ENCODE measurements at places on chromosomes 11 and 22.

DNA sequence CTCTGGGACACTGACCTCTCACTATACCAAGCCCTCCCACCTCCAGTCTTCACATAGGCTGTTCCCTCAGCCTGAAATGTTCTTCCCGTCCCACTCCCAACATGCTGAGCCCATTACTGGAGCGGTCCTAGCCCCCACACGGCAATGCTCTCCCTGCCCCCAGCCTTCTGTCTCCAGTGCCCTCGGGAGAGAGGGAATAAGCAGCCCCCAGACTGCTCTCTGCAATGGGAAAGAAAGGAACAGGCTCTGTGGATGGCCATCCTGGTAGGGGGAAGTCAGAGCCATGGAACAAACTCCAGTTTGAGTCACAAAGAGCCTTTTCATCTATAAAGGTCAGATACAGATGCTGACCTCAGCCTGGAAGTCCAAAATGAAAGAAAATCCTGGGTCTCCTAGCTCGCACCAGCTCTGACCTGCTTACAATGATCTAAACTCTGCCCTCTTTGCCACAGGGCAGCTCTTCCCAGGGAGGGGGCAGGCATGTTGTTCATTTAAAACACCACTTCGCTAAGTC is 62.6 kb downstream of the FLRT1 start:
- DNase-seq, result no peak

GRCh38 chr22:19497245-19497644 is 17.5 kb downstream of the CDC45 start:
- no peak for DNase-seq

DNA sequence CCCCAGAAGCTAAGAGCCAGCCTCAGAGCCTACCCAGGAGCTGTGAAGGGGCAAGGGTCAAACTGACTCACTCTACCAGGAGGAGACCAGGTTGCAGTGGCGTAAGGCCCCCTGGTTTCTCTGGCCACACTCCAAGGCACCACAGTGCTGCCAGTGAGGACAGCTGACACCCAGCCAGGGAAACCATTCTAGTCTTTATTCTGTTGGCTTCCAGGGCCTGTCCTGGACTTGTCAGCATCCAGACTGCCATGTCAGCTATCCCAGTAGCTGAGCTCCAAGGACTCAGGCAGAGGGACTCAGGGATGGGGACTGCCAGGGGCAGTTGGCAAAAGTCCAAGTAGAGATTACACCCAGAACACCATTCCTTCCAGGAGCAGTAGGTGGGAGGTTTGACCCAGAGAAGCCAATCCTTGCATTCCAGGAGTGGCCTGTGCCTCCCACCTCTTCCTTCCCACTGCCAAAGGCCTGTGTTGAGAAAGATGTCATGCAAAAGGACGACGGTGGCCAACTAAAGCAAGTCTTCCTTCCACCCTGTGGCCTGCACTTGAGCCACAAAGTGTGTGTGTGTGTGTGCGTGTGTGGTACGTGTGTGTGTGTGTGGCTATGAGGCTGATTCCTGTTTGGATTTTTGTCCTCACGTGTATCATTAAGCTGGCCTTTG is 3.6 kb upstream of the MAPK8IP1 start:
- DNase-seq, result no peak

DNA sequence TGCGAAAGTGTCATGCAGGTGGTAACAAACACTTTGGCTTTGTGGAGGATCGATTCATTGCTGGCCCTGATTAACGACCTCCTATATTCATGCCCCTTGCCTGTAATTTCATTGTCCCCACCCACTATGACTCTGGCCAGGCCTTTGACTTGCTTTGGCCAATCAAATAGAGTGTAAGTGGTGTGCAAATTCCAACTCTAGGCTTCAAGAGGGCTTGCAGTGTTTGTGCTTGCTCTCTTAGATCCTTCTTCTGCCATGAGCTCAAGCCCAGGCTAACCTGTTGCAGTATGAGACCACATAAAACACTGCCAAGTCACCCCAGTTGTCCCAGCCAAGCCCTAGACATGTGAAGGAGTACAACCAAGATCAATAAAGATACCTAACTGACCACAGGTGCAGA is 48.0 kb downstream of the RCN1 start:
- no peak for DNase-seq

DNA sequence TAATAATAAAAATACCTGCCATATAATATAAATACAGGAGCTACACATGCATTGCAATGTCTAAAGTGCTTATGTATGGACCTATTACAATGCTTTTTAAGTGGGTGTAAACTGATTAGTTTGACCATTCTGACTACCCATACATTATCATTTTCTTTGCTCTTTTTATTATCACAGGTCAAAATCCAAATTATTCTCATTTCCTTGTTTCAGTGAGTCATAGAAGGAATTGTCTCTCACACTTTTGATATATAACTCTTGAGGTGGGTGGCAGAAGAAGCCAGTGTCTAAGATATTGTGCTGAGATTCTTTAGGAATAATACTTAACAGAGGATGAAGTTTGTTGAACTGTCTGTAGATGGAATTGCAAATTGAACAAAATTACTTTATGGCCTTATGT is 35.6 kb downstream of the GAS2 start:
- DNase-seq, result no peak

DNA sequence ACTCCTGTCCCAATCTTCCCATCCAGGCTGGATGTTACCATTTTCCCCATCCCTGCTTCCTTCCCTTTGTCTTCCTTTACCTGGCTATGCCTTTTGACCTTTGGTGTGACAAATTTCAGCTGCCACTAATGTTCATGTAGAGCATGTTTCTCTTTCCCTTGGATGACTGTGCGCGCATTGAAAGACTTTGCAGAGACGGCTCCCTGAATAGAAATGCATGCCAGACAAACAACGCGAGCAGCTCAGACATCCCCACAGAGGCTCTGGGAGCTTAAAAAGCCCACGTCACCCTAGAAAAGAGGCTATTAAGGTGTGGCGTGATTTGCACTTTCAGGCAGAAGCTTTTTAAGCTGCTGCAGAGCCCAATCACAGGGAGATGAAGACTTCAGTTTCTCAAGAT is 202.0 kb downstream of the NTM start:
- DNase-seq, result no peak

DNA sequence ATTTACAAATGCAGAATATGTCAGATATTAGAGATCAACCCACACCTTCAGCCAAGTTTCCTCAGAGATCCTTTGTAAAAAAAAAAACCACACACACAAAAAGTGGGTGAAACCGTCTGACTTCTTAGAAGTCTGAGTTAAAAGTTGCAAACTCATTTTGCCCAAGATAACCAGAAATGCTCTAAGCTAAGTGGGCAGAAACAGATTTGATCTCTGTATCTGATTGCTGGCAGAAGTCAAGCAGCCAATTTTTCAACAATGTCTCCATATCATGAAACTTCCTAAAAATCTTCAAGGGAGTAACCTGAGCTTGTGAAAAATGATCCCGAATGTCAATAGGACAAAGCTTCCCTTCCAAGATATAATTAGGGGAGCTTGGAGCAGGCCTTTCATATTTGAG is 28.6 kb upstream of the ATXN10 start:
- DNase-seq, result no peak

DNA sequence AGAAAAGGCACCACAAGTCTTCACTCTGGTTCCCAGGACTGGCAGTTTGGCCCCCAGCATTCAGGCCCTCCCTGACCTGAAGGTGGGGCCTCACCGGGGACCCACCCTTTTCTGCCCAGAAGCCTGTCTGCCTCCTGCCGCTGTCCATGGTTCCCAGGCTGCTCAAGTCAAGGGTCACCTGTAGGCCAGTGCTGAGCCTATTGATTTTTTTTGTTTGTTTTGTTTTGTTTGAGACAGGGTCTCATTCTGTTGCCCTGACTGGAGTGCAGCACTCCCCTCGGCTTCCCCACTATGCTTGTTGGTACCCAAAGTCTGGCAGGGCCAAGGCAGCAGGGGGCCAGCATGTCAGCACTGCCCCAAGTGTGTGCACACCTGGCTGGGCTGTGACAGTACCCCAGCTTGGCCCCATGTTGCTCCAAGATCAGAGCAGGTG is 11.0 kb upstream of the MED17 start:
- DNase-seq, result no peak

- no peak for DNase-seq
Observed at GRCh38 chr11:98155696-98156095, 865.1 kb upstream of the CNTN5 start.

DNA sequence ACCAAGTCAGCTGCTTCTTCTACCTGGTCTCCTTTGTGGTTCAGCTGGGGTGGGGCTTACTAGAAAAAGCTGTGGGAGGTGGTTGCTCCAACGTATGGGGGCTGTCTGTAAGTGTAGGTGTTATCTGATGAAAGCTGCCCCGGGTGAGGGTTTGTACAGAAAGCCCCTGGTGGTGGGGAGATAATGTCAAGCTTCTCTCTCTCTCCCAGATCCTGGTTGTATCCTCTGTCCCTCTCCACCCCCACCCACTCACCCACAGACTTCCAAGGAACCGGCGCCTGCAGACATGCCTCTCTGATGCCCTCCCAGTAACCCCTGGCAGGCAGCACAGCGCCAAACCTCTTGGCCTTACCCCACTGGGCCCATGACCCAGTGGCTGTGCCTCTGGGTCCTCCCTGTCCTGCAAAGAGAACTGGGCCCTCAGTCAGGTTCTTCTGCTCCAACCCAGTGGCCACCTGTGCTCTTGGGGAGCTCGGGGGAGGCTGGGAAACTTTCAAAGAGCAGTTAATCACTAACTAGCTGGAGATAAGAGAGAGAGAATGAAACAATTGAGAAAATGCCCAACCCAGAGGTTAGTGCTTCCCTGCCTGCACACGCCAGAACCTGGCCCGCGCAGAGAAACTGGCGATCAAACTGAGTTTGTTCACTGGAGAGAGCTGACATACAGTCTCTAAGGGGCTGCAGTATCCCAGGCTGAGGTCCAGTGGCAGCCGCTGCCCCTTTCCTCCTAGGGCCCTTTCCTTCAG is 20.4 kb upstream of the EHF start:
- no peak for DNase-seq

DNA sequence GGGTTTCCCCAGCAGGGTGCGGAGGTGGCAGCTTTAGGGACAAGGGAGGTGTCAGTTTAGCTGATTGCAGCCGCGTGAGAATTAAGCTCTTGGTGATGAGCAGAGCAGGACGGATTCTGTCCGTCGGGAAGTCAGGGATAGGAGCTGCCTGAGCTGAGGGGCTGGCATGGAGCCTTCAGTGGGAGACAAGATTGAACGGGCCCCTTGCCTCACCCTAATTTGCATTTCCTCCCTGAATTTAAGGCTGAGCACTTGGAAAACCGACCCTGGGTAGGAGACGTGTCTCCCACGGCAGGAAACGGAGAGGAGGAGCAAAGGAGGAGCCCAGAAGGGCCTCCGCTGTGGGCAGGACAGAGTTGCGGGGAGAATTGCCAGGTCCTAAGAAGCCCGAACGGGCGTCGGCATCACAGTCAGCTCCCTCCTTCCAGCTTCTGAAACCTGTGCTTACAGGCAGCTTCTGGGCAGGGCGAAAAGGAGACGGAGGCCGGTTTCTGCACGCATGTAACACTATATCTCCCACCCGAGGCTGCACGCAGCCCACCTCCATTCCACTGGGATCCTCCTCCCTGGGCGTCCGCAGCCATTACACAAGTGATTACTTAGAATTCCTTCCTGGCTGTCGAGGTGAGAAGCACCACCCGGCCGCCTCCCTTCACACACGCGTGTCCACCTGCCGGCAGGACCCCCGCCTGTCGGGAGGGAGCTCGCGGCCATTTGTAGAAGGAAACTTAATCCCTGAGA is 345.8 kb downstream of the BRD1 start:
- no peak for DNase-seq

DNA sequence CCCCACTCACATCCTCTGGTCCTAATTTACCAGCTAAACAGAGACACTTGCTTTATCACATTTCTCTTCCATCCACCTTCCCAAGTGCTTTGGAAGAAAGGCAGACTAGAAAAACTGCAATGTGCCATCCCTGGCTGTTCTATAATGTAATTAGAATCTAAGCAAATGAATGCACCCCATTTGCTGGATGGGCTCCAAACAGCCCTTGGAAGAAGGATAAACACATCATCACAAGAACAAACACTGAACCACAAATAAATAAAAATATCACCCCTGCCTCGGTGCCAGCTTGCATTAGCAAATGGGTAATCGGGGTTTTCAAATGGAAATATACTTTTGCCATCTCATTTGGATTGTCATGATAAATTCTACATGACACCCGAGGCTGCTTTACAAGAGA is 296.6 kb upstream of the ISX start:
- DNase-seq, result no peak

DNA sequence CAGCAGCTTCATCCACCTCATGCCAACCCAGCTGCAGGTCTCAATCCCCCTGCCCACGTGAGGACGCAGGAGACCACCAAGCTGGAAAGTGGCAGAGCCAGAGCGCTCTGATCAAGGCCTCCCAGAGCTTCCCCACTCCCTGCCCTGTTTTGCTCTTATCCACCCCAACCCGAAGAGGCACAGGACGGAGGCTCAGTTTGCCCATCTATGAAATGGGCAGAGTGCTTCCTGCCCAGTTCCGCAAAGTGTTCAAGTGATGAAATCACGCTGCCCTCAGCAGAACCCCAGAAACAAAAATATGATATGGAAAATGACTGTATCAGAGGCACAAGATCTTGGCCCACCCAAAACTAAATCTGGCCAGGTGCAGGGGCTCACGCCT is 7.9 kb downstream of the LGALS2 start:
- DNase-seq, result no peak

DNA sequence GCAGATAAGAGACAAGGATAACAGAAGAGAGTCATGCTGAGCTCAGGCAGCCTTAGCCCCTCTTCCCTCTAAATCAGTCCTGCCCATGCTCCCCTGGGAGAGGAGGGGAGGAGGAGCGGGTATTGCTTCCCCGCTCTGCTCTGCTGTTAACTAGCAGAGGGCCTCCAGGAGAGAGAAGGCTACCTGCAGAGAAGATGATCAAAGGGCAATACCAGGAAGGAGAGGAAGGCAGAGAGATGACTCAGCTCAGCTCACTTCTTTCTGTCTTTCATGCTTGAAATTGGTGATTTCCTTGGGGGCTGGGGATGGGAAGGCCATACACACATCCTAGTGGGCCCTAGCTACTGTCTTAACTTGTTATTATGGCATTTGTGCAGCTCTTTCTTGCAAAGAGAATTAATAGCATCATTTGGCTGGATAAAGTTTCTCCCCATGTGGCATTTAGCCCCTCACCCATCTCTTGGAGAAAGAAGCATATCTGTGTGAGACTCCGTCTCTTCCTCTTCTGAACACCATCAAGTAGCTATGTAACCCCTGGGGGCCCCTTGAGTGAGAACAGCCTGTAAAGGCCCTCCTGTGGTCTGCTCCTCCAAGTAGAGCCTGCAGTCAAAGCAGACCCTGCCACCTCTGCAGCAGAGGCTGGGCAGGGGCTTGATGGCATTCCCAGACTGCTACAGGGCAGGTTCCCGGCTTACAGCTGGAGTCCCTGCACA is 33.4 kb upstream of the AMOTL1 start:
- DNase-seq, result no peak

DNA sequence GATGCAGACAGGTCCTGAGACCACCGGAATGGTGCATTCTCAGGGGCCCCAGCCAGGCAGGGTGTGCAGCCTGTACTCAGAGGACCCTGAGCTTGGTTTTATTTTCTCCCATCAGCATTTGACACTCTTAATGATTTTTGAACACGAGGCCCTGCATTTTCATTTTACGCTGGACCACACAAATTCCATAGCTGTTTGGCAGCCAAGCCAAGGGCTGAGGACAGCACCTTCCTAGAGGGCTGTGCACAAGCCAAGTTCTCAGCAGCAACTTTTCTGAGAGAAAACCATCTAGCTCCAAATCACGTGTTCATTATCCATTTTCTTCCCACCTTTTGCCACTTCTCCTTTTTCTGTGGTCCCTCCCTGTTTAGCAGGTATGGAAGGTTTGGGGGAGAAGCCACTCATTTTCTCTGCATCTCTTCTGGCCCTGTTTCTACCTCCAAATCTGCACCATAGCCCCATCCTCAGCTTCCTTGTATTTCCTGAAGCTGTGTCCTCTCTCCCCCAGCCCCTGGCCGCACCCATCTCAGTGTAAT is 60.4 kb downstream of the TRAF6 start:
- no peak for DNase-seq

Measured in activated CD8-positive, alpha-beta memory T cell treated with anti-CD3 and anti-CD28 coated beads for 1 hour (primary cell).